ENCODE measurements at places on chromosomes 1 and 21.

DNA sequence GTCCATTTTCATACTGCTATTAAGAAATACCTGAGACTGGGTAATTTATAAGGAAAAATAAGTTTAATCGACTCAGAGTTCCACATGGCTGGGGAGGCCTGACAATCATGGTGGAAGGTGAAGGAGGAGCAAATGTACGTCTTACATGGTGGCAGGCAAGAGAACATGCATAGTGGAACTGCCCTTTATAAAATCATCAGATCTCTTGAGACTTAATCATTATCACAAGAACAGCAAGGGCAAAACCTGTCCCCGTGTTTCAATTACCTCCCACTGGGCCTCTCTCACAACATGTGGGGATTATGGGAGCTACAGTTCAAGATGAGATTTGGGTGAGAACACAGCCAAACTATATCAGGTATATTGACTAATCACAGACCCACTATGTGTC lies 370.2 kb upstream of the USP24 start:
- DNase-seq = no peak

- no peak for DNase-seq
These were observed 128.7 kb downstream of the RGS7 start for GRCh38 chr1:241228339-241228738.

GRCh38 chr1:234381699-234382555 lies 8.7 kb downstream of the COA6 start:
- no peak for DNase-seq

GRCh38 chr1:50214717-50215116 lies 106.0 kb downstream of the ELAVL4 start:
- DNase-seq = no peak
